Cortex of kidney (tissue), 1 donor: ENCODE measurements at places on chromosomes 7 and 10.

GRCh38 chr7:23191022-23191421 is 9.2 kb downstream of the NUP42 start:
- DNase-seq = no peak

- DNase-seq = no peak
Measured at GRCh38 chr10:56231436-56231835, 129.6 kb downstream of the ZWINT start.

DNA sequence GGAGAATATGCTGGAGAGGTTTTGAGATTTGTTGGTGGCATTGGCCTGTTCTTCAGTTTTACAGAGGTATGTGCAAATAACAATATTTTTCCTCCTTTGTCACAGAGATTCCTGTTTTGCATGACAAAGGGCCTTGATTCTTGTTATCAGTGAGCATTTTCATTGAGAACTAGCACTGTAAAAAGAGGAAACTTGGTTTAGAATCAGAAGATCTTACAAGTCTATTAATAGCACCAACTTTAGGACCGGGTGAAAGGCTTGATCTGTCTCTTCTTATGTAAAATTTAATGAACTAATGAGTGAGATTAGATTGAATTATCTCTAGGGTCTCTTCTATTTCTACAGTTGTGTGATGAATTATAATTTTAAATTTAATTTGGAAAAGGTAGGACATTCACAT is 25.5 kb downstream of the TSPAN13 start:
- DNase-seq = no peak

DNA sequence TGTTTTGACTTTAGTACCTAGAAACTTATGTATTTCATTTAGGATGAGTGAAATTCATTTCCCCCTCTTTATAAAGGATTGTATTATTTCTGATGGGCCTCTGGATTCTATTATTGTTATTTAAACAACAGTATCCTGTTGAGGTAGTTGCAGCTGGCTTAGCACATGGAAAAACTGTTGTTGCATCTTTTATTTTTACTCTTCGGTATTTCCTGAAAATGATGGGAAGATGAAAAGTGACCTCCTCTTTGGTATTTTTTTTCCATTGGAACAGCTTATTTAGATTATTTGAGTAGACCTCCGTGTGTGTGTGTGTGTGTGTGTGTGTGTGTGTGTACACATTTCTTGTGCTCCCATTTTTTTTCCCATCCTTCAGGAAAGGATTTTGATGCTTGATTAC is 129.8 kb downstream of the PRKG1 start:
- no peak for DNase-seq

- DNase-seq = no peak
Measured at GRCh38 chr10:17873946-17874345, 64.8 kb downstream of the MRC1 start.

DNA sequence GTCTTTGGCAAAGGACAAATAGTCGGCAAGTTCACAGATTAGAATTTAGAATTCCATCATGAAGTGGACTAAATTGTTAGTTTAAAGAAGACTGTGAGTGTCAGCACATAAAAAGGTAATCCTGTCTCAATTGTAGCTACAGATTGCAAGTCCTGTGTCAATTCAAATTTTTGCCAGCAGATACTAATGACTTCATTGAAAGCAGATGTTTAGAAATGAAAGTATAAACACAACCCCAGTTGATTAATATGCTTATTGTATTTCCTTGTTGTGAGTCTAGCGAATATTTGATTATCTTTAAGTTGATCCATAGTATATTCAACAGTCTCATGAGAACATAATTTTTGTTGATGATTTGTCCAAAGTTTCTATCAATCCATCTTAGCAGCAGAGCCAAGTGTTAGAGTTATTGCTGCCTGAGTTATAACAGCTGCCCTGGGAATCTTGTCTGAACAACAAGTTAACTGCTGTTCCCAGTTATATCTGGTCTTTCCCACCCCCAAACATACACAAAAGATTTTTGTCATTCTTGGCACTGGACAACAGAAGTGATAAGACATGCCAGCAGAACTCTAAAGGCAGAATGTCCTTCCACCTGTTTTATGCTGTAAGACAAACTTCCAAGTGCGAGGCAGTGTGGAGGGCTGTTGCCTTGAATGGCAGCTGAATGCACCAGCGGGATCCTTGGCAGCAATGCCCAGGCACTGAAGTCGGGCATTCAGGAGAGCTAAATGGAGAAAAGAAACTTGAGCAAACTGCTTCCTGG is 21.3 kb upstream of the HERPUD2 start:
- DNase-seq = no peak

DNA sequence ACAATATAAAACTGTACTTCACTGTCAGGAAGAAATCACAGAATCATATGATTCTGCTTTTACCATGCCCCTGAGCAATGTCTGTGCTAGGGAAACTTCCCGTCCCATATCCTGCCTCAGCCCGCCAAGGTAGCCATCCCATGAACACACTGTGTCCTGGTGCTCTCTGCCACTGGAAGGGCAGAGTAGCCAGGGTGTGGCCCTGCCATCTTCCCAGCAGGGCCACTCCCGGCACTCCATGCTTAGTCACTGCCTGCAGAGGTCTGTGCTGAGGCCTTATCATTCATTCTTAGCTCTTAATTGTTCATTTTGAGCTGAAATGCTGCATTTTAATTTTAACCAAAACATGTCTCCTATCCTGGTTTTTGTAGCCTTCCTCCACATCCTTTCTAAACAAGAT is 31.8 kb downstream of the AP3M1 start:
- no peak for DNase-seq

- DNase-seq = no peak
Measured at GRCh38 chr7:82444220-82444909, 788 bp upstream of the CACNA2D1 start.

DNA sequence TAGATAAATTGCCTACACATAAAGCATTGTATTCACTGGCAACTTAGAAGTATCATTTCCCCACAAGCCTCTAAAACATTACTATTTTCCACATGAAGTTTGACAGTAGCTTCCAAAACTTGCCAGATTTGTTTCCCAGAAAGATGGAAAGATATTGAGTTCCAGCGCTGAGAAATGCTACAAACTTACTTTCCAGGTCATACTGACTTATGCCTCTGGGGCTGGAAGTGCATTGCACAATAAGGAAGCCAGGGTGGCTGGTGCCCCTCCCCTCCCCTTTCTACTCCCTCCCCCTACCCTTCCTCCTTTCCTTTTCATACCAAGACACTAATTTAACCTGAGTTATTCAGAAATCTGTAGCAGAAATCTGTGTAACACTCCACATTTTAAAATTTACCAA is 212.6 kb downstream of the WDR37 start:
- DNase-seq = no peak

DNA sequence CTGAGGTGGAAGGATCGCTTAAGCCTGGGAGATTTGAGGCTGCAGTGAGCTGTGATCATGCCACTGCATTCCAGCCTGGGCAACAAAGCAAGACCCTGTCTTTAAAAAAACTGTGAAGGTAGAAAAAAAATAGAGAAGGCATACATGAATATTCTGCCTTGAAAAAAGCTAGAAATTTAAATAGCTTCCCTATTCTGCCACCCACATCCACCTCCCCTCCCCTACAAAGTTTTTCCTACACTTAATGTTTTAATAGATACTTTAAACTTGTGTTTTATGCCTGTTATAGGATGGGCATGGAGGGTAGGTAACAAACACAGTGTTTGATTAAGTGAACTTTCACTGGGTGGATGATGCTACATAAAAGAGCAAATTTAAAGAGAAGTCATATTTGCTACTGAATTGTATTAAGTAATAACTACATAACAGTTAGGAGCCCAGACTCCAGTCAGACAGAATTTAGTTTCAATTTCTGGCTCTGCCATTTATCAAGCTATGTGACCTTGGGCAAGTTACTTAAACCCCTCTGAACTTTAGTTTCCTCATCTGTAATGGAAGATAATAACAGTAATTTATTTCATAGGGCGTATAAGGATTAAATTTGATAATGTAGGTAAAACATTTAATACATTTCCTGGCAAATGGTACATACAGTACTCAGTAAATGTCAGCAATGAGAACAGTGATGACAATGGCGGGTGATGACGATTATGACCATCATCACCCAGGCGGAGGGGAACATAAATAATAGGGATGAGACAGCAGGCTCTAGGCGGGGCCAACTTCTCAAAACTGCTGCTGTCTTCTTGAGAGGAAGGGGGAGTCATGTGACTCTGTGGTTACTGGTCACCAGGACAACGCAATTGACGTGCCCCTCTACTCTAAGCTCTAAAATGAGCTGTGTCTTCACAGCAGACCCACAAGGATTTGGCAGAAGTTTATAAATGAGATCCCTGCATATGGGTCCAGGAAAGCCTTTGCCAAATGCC is 15.8 kb downstream of the DNMBP start:
- DNase-seq = no peak

DNA sequence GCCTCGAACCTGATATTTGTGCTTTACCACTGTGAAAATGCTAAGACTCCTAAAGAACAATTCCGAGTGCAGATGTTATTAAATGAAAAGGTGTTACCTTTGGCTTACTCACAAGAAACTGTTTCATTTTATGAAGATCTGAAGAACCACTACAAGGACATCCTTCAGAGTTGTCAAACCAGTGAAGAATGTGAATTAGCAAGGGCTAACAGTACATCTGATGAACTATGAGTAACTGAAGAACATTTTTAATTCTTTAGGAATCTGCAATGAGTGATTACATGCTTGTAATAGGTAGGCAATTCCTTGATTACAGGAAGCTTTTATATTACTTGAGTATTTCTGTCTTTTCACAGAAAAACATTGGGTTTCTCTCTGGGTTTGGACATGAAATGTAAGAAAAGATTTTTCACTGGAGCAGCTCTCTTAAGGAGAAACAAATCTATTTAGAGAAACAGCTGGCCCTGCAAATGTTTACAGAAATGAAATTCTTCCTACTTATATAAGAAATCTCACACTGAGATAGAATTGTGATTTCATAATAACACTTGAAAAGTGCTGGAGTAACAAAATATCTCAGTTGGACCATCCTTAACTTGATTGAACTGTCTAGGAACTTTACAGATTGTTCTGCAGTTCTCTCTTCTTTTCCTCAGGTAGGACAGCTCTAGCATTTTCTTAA is 47.7 kb downstream of the MINPP1 start:
- DNase-seq = no peak

- no peak for DNase-seq
Measured at GRCh38 chr7:1062296-1063294, 18.2 kb downstream of the GPR146 start.

DNA sequence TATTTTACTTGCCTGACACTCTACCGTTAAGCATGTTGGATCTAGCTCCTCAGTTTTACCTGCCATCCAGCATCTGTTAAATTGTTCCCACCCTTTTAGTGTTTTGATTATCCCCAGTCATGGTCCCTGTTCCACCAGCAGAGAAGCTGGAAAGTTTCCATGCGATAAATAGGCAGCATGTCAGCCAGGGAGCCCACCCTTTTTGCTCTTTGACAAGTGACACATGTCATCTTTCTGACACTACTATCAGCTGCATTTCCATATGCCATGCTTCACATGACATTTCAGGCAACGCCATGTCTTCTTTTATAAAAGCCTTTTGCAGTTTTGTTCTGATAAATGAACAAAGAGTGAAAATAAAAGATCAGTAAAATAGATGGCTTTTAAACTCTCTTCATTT is 310.8 kb downstream of the MAGI2 start:
- DNase-seq = no peak

DNA sequence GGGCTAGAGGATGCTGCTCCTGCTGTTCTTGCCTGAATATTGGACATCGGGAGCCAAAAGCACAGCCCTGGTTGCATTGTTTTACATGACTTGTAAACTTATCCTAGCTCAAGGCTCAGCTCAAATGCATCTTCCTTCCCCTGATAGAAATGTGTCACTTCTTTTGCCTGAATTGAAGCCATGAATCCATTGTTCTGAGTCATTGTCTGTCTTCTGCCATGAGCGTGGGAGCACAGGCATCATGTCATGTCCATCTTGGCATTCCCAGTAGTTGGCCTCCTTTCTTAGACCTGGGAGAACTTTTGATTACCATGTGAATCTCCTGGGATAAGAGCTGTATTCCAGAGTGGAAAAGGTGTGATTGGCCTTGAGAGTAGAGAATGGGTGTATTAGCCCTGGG is 54.1 kb upstream of the OPN4 start:
- no peak for DNase-seq

DNA sequence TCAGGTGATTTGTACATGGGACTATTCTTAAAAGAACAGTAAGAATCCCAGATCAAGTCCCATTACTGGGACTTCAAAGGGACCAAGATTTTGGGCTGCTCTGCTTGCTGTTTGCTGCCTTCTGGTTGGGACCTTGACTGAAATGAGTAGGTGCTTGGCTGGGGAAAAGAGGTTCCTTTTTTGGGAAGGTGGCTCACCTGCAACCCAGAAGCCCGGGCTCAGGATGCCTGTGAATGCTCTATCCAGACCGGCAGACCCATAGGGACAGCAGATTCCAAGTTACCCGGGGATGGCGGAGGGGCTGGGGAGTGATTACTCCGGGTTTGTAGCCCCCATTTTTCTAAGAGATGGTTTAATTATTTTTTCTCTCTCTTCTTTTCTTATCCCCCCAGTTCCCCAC is 104.0 kb downstream of the CPXM2 start:
- DNase-seq = no peak

GRCh38 chr10:36712695-36713094 is 412.7 kb upstream of the ANKRD30A start:
- DNase-seq = no peak

GRCh38 chr10:119281581-119282071 is 74.3 kb downstream of the GRK5 start:
- DNase-seq = no peak

DNA sequence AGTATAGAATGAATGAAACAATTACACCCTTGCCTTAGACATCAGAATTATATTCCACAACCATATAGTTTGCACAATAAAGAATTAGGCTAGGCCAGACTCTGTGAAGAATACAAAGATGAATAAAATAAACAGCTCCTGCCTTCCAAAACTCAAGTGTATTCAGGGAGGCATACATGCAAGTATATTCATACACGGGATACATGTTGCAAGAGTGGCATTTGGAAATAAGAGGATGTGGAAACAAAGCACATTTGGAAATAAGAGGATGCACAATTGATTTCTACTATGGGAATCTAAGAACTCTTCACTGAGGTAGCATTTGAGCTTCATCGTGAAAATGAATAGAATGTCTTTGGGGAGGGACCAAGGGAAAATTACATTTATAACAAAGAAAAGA is 27.0 kb upstream of the TMEM26 start:
- no peak for DNase-seq

GRCh38 chr10:16957038-16957437 is 139.8 kb upstream of the RSU1 start:
- no peak for DNase-seq

DNA sequence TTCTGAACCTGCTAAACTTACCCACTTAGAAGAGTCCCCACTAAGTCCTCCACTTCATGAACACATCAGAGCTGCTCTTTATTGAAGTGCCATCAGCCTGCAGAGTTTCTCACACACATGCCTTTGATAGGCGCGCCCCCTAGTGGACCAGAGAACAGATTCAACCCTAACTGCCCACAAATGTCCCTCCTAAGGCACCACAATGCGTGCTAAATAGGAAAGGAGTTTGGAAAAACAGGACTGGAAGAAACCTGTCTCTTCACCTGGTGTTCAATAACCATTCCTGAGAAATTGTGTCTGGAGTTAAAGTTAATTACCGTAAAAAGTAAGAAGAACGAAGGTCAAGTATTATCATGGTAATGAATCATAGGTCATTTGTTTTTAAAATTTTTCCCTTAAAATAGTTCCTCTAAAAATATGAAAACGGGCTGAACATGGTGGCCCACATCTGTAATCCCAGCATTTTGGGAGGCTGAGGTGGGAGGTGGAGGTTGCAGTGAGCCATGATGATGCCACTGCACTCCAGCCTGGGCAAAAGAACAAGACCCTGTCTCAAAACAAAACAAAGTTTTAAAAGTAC is 249.7 kb downstream of the ELMO1 start:
- DNase-seq = no peak
